ENCODE measurements at places on chromosomes 12 and 14.

DNA sequence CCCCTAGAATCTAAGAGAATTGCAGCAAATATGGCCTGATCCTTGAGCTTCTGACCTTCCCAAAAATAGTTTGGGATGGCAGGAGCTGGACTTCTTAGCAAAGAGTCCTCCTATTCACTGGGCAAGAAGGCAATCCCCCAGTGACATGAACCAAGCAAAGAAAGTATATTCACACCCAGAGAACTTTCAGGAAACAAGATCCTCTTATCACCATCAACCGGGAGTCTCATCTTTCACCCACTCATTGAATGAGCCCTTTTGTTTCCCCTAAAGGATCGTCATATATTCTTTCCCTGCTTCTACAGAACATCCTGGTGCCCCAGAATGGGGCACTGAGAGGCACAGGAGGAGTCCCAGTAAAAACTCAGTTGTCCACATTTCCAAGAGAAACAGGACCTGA lies 19.7 kb downstream of the SPTB start:
- no peak for DNase-seq

GRCh38 chr14:78399316-78399889 lies 229.2 kb downstream of the NRXN3 start:
- DNase-seq = no peak

DNA sequence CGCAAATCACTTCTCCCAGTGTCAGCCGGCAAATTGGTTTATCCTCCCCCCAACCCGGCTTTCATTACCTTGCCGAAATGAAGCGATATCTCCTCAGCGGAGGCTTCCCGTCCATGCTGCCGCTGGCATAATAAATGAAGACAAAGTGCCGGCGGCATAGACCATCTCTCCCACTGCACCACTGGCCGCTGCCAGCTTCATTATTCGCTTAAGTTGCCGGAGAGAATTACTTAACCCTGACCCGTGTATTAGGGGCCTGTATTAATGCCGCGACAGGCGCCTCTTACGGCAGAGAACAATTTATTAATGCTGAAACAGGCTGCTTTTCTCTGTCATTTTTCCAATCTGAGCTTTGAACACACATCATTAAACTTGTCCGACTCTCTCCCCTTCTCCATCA lies 17.5 kb upstream of the GPATCH2L start:
- DNase-seq = no peak

GRCh38 chr14:36243183-36243582 lies 66.7 kb upstream of the PTCSC3 start:
- no peak for DNase-seq

DNA sequence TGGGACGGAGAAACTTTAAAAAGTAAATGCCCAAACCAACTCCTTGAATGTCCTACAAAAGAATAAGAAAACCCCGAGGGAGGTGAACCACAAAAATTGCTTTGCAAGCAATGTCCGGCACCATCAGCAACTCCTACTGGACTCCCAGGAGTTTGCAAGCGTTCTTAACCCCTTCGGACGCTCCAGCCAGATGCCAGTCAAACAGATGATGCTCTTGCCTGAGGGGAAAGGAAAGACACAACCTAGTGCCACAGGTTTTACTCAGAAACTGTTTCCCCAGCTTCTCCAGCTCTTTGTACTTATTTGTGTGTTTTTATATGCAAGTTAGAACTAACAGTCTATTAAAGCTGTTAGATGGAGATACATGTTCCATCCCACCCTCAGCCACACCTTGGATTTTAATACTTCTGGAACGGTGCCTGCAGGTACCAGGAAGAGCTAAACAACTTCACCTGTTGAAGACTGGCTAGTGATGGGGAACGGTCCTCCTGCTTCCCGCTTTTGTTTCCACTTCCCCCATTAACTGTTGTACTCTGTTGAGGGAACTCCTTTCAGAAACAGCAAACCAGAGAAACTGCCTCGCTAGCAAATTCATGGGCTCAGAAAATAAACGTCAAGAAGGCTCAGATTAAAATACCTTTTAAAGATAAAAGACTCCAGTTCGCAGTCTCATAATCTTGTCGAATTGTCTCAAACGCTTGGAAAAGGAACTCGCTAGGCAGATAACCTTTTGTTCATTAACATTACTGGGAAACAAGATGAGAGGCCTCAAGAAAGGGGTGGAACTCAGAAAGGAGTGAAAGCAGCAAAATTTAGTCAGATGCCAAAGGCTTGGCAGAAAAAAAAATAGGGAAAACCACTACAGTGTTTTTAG lies 1.1 kb upstream of the FERMT2 start:
- DNase-seq = peak; percentile 41

DNA sequence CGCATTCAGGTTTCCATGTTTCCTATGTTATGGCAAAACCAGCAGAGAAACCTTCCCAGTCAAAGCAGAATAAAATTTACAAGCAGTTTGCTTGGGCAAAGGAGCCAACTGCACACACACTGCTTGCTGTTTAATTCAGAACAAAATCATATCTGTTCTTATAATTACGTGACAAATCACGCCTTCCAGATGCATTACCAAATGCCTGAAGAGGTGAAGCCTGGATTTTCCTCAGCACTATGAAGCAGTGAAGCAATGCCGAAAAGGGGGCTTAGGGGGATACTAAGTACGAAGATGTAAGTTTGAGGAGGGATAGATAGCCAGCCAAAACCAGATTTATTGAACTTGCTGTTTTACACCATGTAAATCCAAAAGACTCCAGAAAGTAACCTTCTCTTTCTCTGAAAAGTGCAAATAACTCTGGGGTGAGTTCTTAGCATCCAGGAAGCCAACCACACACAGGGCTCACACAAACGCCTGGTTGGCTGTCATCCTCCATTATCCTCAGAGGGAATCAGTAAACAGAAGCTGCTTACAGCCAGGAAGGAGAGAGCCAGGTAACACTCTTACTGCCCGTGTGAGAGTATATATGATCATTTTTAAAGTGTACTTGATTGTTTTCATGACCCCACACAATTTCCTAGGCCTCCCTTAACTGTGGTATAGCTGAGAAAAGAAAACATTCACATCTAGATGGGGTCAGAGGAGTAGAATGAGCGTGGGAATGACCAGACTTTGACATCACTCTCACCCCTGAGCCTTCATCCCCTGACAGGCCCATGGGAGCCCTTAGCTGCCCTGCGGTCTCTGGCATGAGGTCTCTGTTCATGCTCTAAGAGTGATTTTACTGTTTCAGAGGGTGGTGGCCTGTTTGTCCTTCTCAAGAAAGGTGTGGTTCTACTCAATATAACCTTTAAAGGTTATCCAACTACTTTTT lies 442.5 kb downstream of the EGLN3 start:
- no peak for DNase-seq

- DNase-seq = no peak
Measured at GRCh38 chr12:29783773-29784666, at the start of gene TMTC1. TSS of gene TMTC1 (minus strand) at chr12:29783942. CDS start at chr12:29783751, 191 bp downstream.

All from 8988T (cell line).